GM23248 (cell line): ENCODE measurements at places on chromosomes 5 and 9. TPM values are rescaled to one million over a fixed set of nuclear protein-coding genes. Genes with fewer than 3 reads are reported as not detected.

GNA14 gene
- 0.11 TPM in 1 of 2 replicates, not detected in the other for total RNA-seq

- peak overlapping the region; percentile 62 for H3K4me3 ChIP-seq
- no peaks in the 10 kb centered on the region for H3K27me3 ChIP-seq
- no peak overlapping the region for H3K27ac ChIP-seq
- H3K36me3 ChIP-seq: no peaks in the 10 kb centered on the region
- peak; percentile 47 for DNase-seq
Observed at GRCh38 chr5:179530069-179530998, 20.0 kb upstream of the RUFY1 start.

DNA sequence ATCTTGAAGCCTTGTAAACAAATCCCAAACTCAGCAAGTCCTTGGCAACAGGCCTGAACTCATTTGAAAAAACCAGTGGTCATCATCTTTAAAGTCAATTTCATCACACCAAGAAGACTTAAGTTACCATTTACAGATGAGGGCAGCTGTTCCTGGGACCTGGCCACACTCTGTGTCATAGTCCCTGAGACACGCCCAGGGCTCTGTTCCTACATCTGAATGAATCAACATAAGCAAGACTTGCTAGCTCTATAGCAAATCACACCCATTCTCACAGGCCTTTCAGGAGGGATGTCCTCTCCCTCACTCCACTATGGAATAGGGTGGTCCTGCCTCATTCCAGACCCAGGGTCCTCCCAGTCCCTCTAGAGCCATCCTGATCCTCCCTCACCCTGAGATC is 142.8 kb downstream of the NSG2 start:
- DNase-seq: peak; percentile 4
- no peaks in the 10 kb centered on the region for H3K27me3 ChIP-seq
- no peak overlapping the region for H3K4me3 ChIP-seq
- H3K27ac ChIP-seq: no peak overlapping the region
- H3K4me1 ChIP-seq: no peaks in the 10 kb centered on the region

DNA sequence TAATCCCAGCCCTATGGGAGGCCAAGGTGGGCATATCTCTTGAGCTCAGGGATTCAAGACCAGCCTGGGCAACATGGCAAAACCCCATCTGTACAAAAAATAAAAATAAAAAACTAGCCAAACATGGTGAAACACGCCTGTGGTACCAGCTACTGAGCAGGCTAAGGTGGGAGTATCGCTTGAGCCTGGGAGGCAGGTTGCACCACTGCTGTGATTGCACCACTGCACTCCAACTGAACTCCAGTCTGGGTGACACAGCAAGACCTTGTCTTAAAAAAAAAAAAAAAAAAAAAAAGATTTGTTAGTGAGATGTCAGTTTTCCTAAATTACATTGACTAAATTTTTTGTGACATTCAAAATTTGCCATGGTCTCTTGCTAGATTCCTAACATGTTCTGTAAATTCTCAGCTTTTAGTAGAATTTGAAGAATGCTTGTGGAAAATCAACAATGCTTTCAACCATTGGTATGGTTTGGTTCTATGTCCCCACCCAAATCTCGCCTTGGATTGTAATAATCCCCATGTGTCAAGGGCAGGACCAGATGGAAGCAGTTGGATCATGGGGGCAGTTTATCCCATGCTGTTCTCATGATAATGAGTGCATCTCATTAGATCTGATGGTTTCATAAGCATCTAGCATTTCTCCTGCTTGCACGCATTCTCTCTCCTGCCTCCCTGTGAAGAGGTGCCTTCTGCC is 236.1 kb downstream of the ARRDC3 start:
- no peaks in the 10 kb centered on the region for H3K36me3 ChIP-seq
- H3K27me3 ChIP-seq: no peaks in the 10 kb centered on the region
- no peak overlapping the region for H3K27ac ChIP-seq
- DNase-seq: no peak

- H3K27me3 ChIP-seq: no peaks in the 10 kb centered on the region
- H3K36me3 ChIP-seq: peaks cover 11% of the 10 kb centered on the region; the same call in 1 of the 2 replicates
- no peak overlapping the region for H3K27ac ChIP-seq
- DNase-seq: no peak
- no peak overlapping the region for H3K4me3 ChIP-seq
- H3K4me1 ChIP-seq: peaks cover 43% of the 10 kb centered on the region
Observed at GRCh38 chr9:127550282-127550681, 61.8 kb upstream of the STXBP1 start.

GRCh38 chr5:171627936-171628632 is 157.5 kb upstream of the SMIM23 start:
- peaks cover 63% of the 10 kb centered on the region for H3K27me3 ChIP-seq
- peak; percentile 38 for DNase-seq
- H3K4me1 ChIP-seq: no peaks in the 10 kb centered on the region
- H3K36me3 ChIP-seq: no peaks in the 10 kb centered on the region
- no peak overlapping the region for H3K4me3 ChIP-seq
- H3K27ac ChIP-seq: no peak overlapping the region

PCDHB3 gene
- 0.76 and 1.1 TPM in 2 replicates for total RNA-seq

DNA sequence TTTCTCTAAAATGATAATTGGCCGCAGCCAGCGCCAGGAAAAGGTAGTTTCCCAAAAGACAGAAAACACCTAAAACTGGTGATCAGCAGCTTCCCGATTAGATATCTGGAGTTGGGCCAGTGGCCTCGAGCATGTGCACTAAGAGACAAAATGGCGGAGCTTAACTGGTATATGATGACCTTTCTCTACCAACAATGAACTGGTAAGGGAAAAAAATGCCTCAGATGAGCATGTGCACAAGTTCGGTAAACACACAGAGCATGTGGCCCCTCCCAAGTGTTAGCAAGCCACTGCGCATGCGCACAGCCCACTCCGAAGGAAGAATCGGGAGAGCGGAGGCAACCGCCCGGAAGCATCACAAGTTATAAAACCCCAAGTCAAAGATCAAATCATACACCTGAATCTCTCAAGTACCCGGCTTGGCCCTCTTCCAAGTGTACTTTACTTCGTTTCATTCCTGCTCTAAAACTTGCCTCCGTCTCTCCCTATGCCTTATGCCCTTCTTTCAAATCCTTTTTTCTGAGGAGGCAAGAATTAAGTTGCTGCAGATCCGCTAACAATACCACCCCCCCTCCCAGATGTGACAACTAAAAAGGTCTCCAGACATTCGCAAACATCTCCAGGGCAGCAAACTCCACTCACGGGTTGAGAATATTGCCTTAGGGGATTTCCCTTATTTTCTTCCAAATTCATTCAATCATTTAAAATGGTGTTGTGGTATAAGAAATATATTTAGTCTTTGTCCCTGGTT is 15.0 kb upstream of the PTBP3 start:
- peak; percentile 87 for DNase-seq
- H3K4me3 ChIP-seq: peak overlapping the region; percentile 80
- H3K27me3 ChIP-seq: no peaks in the 10 kb centered on the region
- H3K36me3 ChIP-seq: no peaks in the 10 kb centered on the region
- 0 out of 2 replicates have a peak, but pooled peaks cover 4% of the 10 kb centered on the region for H3K4me1 ChIP-seq

TLX3 gene
- not detected in 2 replicates for total RNA-seq

GRCh38 chr5:165858118-165858517 is 2352.7 kb downstream of the MAT2B start:
- no peak for DNase-seq
- no peaks in the 10 kb centered on the region for H3K36me3 ChIP-seq
- H3K4me1 ChIP-seq: no peaks in the 10 kb centered on the region
- H3K27me3 ChIP-seq: no peaks in the 10 kb centered on the region

GRCh38 chr9:131562032-131562959 is 17.0 kb downstream of the PRRT1B start:
- H3K36me3 ChIP-seq: no peaks in the 10 kb centered on the region
- no peak for DNase-seq
- H3K27ac ChIP-seq: no peak overlapping the region

GRCh38 chr5:95327211-95327610 is 42.3 kb upstream of the MCTP1 start:
- H3K27me3 ChIP-seq: no peaks in the 10 kb centered on the region; the same call in 1 of the 2 replicates
- DNase-seq: no peak
- H3K4me3 ChIP-seq: no peak overlapping the region

GZMA gene
- total RNA-seq: not detected in 2 replicates

ORM2 gene
- not detected in 2 replicates for total RNA-seq

GRCh38 chr5:133697536-133698258 is 85.4 kb upstream of the FSTL4 start:
- no peaks in the 10 kb centered on the region for H3K4me1 ChIP-seq
- no peaks in the 10 kb centered on the region; the same call in 1 of the 2 replicates for H3K27me3 ChIP-seq
- H3K4me3 ChIP-seq: no peak overlapping the region
- DNase-seq: no peak
- no peak overlapping the region for H3K27ac ChIP-seq

MYMK gene
- not detected in 2 replicates for total RNA-seq
